Motor neuron (in vitro differentiated cells): ENCODE measurements at places on chromosomes 7 and 10. TPM values are rescaled to one million over a fixed set of nuclear protein-coding genes. Genes with fewer than 3 reads are reported as not detected.

DNA sequence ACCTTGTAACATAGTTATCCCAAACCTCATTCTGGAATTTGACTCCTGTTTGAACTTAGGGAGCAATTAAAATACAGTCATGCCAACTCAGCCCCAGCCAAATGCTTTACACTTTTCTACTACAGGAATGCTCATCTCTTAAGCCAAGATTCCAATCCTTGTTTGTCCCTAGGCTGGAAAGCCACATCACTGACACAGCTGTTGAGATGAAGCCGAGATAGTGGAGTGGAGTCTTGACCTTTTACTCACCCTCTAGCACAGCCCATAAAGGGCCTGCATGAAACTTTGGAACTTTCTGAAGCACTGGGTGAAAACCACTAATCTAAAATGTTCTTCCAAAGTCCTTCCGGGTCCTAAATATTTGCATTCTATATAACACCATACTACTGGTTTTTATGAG lies 247.3 kb downstream of the ETV1 start:
- ATAC-seq: no peak

DNA sequence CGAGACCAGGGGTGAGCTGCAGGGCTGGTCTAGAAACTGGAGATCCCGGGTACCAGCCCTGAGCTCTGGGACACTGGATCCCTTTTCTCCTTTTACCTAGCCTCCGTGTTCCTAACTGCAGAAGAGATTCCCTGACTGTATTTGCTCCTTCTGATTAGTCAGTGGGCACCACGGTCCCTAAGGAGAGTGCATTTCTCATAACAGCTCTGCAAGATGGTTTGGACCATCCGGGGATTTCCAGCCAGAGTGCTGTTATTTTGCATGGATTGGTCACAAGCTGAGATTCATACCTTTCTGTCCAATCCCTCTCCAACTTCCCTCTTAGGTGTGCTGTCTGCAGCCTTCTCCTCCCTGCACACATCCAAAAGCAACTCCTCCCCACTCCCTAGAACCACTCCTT lies 122.6 kb downstream of the MYL10 start:
- ATAC-seq: no peak

DNA sequence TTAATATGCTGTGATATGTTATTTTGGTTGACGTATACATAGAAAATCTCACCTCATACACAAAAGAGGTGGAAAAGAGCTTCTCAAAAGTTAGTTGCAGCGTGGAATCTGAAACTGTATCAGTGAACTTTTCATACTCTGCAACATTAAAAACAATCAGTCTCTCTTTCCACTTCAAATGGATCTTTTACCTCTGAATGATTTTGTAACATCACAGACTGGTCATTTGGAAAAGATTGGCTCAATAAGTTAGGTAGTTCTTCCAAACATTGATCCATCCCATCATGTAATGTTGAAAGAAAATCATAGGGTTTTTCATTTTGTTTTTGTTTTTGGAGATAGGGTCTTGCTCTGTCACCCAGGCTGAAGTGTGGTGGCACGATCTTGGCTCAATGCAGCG lies 131.1 kb downstream of the AHR start:
- ATAC-seq: no peak

GRCh38 chr7:55052081-55052480 lies 33.3 kb downstream of the EGFR start:
- ATAC-seq: no peak

DNA sequence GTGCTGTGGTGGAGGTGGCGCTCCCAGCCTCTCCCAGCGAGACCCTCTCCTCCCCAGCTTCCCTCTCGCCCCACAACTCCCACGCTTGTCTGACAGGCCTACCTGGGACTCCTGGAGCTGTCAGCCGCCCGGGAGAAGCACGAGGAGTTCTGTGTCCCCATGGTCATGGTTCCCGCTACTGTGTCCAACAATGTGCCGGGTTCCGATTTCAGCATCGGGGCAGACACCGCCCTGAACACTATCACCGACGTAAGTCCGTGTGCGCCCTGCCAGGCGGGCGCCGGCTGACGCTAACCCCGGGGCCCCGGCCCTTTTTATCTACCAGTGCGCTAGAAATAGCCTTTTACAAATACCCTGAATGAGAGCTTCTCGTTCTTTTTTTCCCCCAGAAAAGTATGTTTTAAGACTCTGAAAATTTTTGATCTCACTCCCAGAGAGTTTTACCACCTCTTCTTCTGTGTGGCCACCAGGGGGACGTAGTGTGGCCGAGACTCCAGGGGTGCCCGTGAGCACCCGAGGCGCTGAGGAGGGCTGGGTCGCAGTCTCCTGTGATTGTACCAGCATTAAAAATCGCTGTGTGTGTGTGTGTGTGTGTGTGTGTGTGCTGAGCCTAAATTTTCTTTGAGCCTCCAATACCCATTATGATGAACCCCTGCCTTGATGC lies 52.6 kb downstream of the PFKP start:
- no peak for ATAC-seq

GRCh38 chr10:66792441-66792840 lies 133.4 kb upstream of the LRRTM3 start:
- ATAC-seq: no peak

- ATAC-seq: no peak
Measured at GRCh38 chr10:116777006-116777405, 34.6 kb upstream of the HSPA12A start.

DNA sequence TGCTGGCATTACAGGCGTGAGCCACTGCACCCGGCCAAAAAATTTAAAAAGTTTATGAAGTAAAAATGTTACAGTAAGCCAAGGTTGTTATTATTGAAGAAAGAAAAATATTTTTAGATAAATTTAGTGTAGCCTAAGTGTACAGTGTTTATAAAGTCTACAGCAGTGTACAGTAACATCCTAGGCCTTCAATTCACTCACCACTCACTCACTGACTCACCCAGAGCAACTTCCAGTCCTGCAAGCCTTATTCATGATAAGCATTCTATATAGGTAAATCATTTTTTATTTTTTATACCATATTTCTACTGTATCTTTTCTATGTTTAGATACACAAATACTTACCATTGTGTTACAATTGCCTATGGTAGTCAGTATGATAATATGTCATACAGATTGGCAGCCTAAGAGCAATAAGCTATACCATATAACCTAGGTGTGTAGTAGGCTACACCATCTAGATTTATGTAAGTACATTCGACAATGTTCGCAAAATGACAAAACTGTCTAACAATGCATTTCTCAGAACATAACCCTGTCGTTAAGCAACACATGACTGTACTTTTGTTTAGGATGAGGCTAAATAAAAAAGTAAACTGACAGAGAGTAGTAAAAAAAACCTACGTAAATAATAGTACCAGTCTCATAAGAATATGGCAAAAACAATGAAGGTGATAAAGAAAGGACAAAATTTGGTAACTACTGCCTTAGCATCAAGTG lies 77.8 kb upstream of the FAM133B start:
- no peak for ATAC-seq

SPDYE2B gene
- total RNA-seq: not detected in 2 replicates

TBC1D12 gene
- 14.3 and 17.7 TPM in 2 replicates for total RNA-seq

TEX47 gene
- total RNA-seq: 0.21 and 0.23 TPM in 2 replicates

PAPOLB gene
- total RNA-seq: 0.29 and 0.47 TPM in 2 replicates

FERD3L gene
- total RNA-seq: 1.5 TPM in 1 of 2 replicates, not detected in the other
